ENCODE measurements at places on chromosomes 5 and 9.

DNA sequence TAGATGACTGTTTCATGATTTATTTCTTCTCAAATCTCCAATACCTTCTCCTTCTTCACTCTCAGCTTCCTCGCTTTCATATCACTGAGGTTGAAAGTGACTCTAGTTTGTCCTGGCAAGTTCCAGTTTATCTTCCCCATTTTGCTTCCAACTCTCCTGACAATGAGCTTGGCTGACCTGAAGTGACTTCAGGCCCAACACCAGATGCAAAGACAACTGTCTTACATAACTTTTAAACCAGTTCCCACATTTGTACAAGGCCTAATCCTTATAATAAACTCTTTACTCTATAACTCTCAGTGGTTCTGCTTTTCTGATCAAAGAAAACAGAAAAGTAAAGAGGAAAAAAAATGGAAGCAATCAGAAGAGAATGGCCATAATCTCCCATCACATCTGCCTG, 22.0 kb downstream of the GNG10 start:
- DNase-seq, result no peak

DNA sequence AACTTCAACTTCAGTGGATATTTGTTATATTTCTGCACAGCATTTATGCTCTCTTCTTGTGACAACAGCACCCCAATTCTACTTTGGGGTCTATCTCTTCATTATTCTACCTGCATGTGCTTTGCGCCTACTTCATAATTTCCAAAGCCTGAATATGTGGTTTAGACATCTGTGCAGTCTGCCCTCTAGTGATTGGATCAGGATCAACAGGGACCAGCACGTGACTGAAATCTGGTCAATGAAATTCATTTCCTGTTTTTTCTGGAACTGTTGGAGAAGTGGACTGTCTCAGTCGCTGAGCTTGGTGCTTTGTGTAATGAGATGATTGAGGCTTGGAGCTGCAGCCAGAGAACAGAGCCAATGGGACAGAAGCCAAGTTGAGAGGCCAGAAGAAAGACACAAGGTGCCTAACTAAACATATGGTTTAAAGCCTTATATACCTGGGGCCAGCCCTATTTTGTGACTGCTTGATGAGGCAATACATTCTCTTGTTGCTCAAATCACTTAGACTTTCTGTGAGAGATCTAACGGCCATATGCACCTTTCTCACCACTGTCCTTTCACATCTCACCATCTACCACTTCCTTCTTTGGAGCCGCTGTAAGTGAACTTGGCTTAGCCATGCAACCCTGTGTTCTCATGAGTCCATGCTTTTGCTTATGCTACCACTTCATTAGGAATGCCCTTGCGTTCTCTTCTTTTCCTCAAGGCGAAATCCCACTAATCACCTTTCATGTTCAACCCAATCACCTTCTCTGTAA, 68.8 kb upstream of the PPP2R2B start:
- DNase-seq, result no peak

DNA sequence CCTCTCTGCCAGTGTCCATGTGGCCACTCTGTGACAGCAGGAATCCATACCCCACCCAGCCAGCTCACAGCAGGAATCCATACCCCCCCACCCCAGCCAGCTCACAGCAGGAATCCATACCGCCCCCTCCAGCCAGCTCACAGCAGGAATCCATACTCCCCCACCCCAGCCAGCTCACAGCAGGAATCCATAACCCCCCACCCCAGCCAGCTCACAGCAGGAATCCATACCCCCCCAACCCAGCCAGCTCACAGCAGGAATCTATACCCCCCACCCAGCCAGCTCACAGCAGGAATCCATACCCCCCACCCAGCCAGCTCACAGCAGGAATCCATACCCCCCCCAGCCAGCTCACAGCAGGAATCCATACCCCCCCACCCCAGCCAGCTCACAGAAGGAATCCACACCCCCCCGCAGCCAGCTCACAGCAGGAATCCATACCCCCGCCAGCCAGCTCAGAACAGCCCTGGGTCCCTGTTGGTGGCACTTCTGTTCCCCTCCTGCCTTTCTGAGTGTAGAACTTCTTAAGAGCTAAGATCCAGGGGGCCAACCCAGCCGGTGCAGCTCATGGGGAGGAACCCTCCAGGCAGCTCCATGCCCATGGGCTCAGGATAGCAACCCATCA, 8.4 kb upstream of the RXRA start:
- DNase-seq, result no peak

DNA sequence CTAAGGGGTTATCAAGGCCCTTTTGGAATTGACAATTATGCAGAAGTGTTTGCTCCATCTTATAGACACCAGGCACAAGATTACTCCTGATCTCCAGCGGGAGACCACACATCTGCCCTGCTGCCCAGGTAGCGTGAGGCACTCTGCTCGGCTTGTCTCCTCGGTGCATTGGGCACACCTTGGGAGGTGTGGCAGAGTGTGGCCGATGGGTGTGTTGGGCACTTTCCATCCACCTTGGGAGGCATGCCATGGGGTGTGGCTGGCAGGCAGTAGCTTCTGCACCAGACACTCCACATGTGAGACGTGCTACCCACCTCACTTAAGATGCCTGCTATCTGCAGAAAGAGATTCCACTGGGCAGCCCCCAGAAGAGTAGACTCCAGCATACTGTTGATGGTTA, 54.1 kb downstream of the GADD45G start:
- DNase-seq, result no peak
